ENCODE measurements at places on chromosomes 7 and 10.
A peak's percentile ranks its signal among the peaks of the same experiment; 100 is the strongest.

GRCh38 chr10:7320072-7320471, 90.8 kb downstream of the SFMBT2 start:
- DNase-seq = no peak

- DNase-seq = no peak
These were observed 8.7 kb upstream of the ARHGAP12 start for GRCh38 chr10:31937371-31937770.

DNA sequence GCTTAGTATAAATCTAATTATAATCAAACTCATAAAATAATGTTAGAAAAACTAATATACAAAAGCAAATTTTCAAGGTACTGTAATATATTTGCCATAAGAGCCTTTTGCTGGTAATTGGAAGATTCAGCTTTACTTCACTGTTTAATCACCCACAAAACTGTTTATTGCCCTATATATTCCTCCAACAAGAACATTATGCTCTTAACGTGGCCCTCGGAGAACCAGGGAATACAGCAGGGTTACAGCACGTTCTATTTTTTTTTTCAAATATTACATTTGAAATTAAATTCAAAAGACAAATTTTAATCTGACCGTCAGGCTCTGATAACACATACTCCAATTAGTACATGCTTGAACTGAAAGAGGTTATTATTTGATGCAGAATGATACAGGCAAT, 336.3 kb upstream of the LRRN3 start:
- no peak for DNase-seq

GRCh38 chr10:122290334-122290733, 19.2 kb downstream of the BTBD16 start:
- no peak for DNase-seq

GRCh38 chr10:13959443-13960359, 371.0 kb downstream of the FRMD4A start:
- no peak for DNase-seq

GRCh38 chr7:92343714-92344113, 97.9 kb downstream of the ANKIB1 start:
- no peak for DNase-seq

DNA sequence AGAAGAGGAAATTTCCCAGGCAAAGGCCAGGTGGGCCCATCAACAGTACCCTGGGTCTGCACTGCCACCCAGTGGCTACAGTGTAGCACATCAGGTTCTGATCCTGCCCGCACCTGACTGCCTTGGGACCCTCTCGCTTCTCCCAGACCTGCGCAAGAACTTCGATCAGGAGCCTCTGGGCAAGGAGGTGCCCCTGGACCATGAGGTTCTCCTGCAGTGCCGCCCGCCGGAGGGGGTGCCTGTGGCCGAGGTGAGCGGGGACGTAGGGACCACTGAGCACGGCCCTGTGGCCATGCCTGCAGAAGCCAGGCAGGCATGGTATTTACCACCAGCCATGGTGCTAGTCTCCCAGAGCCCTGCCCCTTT, 33.9 kb upstream of the SLC29A3 start:
- DNase-seq = no peak

GRCh38 chr10:129891806-129892205, 72.3 kb downstream of the EBF3 start:
- DNase-seq = no peak

GRCh38 chr7:128347647-128348097, 4.0 kb upstream of the RBM28 start:
- DNase-seq = peak; percentile 28

DNA sequence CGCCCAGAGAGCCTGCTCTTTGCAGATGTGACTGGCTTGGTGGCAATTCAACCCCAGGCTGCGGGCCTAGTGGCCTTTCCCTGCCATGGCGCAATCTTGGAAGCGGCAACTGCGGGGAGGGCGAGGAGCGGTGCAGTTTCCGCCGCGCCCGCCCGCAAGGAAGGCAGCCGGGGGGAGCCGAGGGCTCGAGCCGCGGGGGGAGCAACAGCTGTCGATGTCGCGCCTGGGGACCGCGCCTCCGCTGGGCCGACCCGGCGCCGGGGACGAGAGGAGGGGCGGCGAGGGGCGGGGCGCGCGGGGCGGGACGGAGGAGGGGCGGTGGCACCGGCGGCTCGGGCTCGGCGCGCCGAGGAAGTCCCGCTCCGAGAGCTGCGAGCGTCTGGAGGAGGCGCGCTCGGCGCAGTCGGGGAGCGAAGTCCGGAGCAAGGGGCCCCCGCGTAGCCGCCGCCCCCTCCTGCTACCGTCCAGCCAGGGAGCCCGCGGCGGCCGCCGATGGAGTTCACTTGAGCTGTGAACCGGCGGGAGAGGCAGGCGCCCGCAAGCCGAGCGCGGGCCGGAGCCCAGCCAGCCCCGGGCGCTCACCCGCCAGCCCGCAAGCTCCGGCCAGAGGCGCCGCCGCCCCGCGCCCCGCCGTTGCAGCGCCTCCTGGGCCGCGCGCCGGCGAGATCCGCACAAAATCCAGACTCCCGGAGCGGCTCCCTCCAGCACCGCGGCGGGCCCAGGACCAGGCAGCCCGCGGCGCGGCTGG, 438.1 kb upstream of the GALNT17 start:
- no peak for DNase-seq

GRCh38 chr10:59753267-59753666, at the start of gene MRLN:
Gene MRLN (minus strand): TSS chr10:59753455.
- no peak for DNase-seq

GRCh38 chr7:143415742-143416397, 7.2 kb upstream of the EPHA1 start:
- no peak for DNase-seq

- no peak for DNase-seq
These were observed 762.7 kb upstream of the PHF14 start for GRCh38 chr7:10211016-10211415.

- no peak for DNase-seq
These were observed 99.7 kb upstream of the CAV2 start for GRCh38 chr7:116399819-116400218.

DNA sequence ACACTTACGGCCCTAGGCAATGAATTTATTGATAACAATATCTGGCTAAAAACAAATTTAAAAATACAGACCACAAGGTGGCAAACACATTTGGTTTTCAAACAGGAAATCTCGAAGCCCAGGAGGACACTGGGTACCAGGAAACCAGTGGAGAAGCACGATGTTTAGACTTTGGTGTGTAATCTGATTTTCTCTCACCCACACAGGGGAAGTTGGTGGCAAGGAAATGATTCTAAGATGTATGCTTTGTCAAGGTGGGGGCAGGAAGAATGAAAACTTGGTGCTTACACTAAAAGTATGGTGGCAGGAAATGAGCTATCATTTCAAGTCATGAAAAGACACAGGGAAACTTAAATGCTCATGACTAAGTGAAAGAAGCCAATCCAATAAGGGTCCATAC, 113.2 kb upstream of the ANKRD1 start:
- no peak for DNase-seq

GRCh38 chr7:57400531-57401155, 49.3 kb upstream of the ZNF716 start:
- DNase-seq = no peak

DNA sequence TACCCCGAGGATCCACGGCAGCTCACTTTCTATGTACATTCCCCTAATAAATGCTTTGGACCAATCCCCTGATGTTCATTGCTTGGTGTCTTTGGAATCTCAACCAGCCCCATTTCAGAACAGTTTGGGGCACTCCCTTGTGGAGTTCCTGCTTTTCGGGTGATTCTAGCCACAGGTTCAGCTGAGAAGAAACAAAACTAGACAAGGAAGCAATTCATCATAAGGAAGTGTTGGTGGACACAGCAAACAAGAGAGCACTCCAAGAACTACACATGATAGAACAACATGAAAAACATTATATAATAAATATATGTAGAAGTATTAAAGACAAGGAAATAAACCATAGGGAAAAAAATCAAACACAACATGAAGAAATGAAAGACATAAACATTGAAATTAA, 6.0 kb upstream of the CCDC136 start:
- DNase-seq = no peak

GRCh38 chr7:36217961-36218284, 64.9 kb downstream of the EEPD1 start:
- DNase-seq = no peak

Data from stimulated activated CD4-positive, alpha-beta T cell treated with anti-CD3 and anti-CD28 coated beads, Interleukin-15, amount 100 ng/mL, for 48 hours (primary cell).